ENCODE measurements at places on chromosomes 4 and X. TPM values are rescaled to one million over a fixed set of nuclear protein-coding genes. Genes with fewer than 3 reads are reported as not detected.

The TMEM35A gene
- total RNA-seq, result 1.4 TPM

The SLITRK4 gene
- total RNA-seq, result 2.8 TPM

The TLR6 gene
- total RNA-seq, result 2.4 TPM

DNA sequence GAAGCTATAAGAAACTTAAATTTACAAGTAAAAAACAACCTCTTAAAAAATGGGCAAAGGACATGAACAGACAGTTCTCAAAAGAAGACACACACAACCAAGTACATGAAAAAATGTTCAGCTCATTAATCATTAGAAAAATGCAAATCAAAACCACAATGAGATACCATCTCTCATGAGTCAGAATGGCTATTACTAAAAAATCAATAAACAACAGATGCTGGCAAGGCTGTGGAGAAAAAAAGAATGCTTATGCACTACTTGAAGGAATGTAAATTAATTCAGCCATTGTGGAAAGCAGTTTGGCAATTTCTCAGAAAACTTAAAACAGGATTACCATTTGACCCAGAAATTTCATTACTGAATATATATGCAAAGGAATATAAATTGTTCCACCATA, 666.3 kb upstream of the GRIA3 start:
- DNase-seq, result no peak

DNA sequence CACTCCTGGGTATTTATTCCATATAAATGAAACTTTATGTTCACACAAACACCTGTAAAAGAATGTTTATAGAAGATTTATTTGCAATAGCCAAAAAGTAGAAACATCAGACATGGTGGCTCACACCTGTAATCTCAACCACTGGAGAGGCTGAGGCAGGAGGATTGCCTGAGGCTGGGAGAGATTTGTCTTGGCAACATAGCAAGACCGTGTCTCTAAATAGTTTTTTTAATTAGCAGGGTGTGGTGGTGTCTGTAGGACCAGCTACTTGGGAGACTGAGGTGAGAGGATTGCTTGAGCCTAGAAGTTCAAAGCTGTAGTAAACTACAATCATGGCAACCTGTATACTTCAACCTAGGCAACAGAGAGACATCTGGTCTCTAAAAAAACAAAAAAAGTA, 27.7 kb upstream of the NFKB1 start:
- DNase-seq, result no peak

- DNase-seq, result peak; percentile 49
These were observed 2.7 kb downstream of the FAT4 start for GRCh38 chr4:125317525-125317877.

- DNase-seq, result no peak
These were observed 30.0 kb downstream of the RCHY1 start for GRCh38 chr4:75484190-75484589.

Data from myocyte (in vitro differentiated cells).